Stimulated activated CD4-positive, alpha-beta T cell treated with anti-CD3 and anti-CD28 coated beads, Interleukin-1b, Interleukin-23, amount 100 ng/mL, for 1 hour (primary cell): ENCODE measurements at places on chromosomes 1 and 21.

GRCh38 chr1:231241750-231242149, 738 bp downstream of the GNPAT start:
- no peak for DNase-seq

DNA sequence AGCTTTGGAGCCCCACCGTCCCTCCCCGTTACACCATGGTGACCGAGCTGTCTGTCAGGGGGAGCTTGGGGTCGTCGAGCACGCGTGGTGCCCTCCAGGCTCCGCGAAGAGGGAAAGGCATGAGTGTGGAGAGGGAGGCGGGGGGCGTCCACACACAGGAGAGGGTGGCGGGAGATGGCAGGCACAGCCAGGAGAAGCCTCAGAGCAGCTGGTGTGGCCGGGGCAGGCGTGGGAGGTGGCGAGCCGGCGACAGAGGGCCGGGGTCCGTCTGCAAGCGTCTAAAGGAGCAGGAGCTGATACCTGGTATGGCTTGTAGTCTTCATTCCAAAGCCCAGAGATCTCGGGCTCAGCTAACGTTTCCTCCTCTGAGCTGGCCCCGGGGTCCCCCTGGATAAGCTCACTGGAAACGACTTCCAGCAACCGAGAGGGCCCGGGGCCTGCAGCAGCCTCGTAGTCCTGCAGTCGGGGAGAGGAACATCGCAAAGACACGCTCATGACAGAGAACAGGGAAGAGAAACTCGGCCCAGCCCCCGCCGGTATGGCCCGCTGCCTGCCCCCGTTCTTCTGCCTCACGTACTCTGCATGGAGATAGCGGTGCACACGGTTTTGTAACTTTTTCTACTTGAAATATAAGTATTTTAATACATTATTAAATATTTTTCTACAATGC, 37.4 kb downstream of the CFAP74 start:
- DNase-seq, result no peak

GRCh38 chr1:152487871-152488270, 22.7 kb upstream of the LCE5A start:
- DNase-seq, result no peak

DNA sequence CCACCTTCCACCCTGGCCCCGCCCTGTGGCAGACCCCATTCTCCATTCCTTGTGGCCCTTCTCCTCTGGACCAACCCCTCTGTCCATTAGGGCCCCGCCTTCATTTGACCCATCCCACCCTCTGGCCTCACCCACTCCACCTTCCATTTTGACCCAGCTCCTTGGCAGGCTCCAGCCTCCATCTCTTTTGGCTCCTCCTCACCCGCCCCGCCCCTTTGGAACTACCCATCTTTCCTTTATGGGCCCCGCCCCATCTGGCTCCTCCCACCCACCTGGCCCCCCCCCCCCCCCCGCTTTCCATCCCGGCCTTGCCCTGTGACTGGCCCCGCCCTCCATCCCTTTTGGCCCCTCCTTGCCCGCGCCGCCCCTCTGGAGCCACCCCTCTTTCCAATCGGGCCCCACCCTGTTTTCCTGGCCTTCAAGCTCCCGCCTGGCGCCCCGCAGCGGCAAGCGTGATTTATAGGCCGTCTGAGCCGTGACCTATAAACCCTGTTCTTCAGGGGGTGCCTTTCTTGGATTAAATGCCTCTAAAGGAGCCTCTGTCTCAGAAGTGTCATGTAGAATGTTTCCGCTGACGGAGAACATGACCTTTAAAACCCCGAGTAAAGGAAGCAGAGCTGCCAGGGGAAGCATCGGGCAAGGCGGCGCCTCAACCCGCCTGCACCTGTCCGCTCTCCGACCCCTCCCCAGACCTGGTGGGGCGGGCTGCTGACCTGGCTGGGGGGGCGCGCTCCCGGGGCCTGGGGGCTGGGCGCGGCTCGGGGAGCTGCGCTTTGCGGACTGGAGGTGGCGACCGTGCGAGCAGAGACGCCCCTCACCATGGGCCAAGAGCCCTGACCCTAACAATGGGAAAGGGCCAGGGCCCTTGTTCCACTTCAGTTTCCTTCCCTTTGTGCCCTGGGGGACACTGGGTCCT, 178.0 kb downstream of the CAMTA1 start:
- DNase-seq, result peak; percentile 34

DNA sequence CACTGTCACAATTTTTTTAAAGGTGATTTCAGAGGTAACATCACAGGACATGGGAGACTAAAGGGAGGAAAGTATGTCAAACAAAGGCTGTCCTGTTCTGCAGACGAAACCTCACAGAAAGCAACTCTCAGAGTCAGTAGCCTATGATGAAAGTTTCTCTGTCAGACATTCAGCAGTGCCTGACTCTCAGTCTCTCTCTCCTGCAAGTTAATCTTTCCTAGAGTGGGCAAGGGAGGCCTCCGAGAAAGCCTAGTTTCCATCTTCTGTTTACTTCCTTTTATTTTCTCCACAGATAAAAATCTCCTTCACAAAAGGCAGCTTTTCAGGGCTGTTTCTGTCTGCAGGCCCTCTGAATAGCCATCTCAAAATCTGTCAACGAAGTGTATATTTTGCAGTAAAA, 24.9 kb upstream of the FMO2 start:
- no peak for DNase-seq

GRCh38 chr1:109306832-109307273, at the start of gene MYBPHL:
Gene MYBPHL (minus strand): TSS chr1:109307011. CDS start chr1:109306991, 20 bp downstream.
- no peak for DNase-seq

DNA sequence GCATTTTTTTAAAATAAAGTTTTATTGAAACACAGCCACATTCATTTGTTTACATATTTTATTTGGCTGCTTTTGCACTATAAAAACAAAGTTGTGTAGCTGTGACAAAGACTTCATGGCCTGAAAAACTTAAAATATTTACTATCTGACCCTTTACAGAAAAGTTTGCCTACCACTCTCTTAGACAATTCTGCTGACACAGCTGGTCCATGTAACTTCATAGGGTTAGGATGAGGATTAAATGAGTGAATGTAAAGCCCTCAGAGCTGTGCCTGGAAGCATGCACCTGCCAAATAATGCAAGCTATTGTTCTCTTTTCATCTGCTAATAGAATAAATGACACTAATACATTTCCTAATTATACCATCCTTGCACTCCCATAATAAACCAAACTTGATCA, 67.7 kb downstream of the FCRL5 start:
- no peak for DNase-seq

DNA sequence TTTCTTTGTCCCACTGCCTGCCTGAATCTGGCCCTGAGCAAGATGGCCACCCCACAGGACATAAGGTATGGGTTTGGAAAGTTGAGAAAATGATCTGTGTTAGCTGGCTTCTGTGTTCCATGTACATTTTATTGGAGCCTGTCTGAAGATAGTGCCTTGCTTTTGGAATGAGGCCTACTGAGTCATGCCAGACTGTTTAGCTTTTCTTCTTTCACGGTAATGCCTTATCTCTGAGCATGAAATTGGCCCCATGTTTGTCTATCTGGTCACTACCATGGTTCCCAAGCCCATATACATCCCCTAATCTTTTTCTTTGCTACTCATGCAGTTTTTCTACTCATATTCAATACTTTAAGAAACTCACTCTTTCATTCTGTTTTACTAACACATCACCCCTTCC, 85.1 kb upstream of the LMO4 start:
- no peak for DNase-seq

DNA sequence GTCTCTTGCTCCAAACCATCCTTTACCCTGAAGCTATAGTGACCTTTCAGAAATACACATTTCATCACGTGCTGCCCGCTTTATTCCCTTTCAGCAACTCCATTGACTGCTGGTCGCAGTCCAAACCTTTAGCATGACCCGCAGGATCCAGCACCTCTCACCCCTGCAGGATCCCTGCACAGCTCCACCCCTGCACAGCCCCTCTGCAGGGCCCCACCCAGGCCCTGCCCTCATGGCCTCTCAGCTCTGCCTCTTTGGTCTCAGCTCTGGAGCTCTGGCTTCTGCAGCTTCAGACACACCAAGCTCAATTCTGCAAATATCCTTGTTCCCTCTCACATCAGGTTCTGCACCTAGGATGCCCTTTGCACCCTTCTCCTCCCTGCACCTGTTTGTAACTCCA, 264.9 kb upstream of the C1orf174 start:
- no peak for DNase-seq

DNA sequence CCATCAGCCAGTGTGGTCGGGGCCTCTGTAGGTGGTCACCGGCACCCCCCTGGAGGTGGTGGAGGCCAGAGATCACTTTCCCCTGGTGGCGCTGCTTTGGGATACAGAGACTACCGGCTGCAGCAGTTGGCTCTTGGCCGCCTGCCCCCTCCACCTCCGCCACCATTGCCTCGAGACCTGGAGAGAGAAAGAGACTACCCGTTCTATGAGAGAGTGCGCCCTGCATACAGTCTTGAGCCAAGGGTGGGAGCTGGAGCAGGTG, 961 bp downstream of the RBM15 start:
- no peak for DNase-seq

- DNase-seq, result no peak
Measured at GRCh38 chr1:230065571-230065970, 1.5 kb upstream of the GALNT2 start.

DNA sequence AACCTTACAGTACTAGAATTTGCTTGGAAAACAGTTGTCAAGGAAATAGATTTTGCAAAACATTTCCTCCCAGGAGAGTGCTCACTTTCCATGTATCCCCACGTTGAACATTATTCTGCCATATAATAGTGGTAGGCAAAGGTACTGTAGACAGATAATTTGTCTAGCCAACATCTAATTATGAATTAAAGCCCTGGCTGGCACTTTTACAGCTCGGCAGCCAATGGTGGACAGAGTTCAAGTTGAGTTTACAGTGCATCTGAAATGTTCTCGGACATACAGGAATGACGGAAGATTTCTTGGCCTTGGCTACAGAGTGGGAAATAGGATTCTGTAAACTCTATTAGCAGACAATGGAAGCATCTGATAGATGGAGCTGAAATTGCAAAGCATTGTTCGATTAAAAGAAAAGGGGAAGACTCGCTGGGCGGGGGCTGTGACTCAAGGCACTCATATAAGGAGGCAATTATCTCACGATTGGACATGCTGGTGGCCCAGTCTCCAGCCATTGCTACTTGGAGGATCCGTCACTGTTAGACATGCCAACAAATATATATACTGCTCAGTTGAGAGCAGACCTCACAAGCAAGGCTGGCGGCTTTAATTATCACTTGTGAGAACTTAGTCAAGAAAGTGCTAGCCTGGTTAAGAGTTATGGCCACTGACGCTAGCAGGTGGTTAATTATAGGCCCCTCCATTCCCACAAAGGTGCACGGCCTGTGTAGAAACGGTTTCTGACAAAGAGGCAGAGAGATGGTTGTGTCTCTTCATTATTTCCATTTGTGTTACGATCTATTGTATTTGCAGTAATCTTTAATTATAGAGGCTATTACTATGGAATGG, 48.0 kb downstream of the MAN1C1 start:
- DNase-seq, result no peak

DNA sequence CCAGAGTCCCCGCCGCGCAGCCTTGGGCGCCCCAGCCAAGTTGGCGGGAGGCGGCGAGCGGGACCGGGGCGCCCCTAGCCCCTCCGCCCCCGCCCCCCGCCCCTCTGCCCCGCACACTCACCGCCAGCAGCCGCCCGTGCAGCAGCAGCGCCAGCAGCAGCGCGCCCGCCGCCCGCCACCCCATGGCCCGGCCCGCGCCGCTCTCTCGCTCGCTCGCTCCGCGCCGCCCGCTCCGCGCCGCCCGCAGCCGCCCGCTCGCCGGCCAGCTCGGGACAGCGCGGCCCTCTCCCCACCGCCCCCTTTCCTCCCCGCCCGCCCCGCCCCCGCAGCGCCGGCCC, at the start of gene HSPG2:
Gene HSPG2, minus strand, starts transcription at position 277 of the 338 bp plus-strand sequence. Its CDS starts 93 bp downstream, at position 184.
- DNase-seq, result no peak

DNA sequence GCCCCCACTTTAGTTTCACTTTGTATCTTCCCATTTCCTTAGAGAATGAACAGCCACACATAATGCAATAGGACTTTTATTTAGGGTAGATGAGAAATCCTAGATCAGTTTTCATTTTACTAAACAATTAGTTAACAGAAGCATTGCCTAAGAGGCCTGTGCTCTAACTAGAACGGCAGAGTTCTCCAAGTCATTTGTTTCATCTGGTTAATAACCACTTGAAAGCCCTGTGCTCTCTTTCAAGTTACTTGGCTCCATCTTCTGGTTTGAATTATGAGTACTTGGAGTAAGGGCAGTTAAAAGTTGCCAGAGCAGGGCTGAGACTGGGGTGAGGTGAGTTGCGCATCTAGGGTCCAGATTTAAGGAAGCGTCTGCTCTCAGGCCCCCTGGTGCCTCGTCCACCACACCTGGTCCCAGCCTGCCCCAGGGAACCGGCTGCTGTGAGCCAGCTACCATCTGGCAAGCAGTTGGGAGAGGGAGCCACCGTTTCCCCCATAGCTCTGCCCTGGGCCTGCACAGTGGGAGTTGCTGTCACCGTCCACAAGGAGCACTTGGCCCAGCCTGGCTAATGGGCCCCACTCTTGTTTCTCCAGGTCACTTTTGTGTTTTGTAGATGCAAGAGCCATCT, 18.1 kb upstream of the SLC44A3 start:
- no peak for DNase-seq

DNA sequence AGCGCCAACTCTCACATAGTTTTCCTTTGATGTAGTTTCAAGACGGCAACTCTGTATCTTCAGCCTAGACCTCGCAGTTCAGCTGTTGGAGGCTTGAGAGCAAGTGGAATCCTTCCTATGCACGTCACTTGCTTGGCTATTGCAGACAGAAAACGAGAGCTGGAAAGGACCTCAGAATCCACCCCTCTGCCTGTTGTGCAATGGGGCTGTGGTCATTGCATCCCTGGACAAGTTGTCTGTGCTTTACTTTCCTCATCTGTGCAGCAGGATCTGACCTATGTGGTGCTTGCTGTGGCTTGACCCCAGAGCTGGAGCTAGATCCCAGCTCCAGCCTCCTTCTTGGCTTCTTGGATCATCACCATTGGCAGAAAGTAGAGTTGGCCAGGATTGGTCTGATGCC, 50.0 kb upstream of the IGSF21 start:
- DNase-seq, result no peak

DNA sequence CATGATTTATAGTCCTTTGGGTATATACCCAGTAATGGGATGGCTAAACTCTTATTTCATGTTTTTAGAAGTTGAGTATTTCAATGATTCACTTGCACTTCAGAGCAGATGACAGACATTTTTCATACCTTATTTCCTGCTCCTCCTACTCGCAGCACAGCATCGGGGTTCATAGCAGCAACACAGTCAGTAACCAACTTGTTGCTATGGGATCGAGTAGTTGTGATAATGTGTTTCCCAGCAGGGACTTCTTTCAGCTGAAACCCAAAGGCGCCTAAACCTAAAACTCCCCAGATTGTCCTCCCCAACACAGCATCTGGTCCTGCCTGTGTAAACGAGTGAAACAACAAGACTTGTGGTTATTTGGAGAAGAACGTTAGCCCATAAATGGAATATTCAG, 16.3 kb upstream of the EPRS1 start:
- DNase-seq, result no peak

- DNase-seq, result no peak
Measured at GRCh38 chr1:150567717-150568593, 11.5 kb downstream of the MCL1 start.

DNA sequence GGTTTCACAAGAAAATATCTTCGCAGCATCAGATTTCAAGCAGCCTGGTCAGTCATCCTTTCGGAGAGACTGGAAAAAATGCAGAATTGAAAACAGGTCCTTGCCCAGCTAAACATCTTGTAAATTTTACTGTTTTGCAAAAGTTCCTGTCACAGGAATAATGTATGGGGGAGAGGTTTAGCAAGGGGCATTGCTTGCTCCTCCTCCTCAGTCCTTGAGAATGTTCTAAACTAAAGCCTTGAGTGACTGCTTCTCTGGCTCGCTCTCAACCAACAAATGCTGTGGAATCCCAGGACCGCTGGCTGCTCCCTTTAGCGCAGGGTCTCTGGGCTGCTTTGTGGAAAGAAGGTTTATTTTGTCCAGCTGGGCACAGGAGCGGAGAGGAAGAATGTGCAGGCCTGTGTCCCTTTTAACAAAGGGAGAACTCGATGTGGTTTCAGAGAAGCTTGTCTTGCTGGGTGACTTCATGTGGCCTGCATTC, 33.6 kb upstream of the FHAD1 start:
- DNase-seq, result no peak
